Neural progenitor cell (in vitro differentiated cells): ENCODE measurements at places on chromosomes 6 and 20. TPM values are rescaled to one million over a fixed set of nuclear protein-coding genes. Genes with fewer than 3 reads are reported as not detected.

COL11A2 gene
- 0.49 and 0.99 TPM in 2 replicates for total RNA-seq

GRCh38 chr6:83062225-83062624, 3.4 kb downstream of the UBE3D start:
- H3K4me1 ChIP-seq, result peaks cover 22% of the 10 kb centered on the region
- peaks cover 9% of the 10 kb centered on the region for H3K36me3 ChIP-seq
- no peak overlapping the region for H3K27ac ChIP-seq
- H3K4me3 ChIP-seq, result peak overlapping the region; percentile 20
- no peaks in the 10 kb centered on the region for H3K27me3 ChIP-seq

DNA sequence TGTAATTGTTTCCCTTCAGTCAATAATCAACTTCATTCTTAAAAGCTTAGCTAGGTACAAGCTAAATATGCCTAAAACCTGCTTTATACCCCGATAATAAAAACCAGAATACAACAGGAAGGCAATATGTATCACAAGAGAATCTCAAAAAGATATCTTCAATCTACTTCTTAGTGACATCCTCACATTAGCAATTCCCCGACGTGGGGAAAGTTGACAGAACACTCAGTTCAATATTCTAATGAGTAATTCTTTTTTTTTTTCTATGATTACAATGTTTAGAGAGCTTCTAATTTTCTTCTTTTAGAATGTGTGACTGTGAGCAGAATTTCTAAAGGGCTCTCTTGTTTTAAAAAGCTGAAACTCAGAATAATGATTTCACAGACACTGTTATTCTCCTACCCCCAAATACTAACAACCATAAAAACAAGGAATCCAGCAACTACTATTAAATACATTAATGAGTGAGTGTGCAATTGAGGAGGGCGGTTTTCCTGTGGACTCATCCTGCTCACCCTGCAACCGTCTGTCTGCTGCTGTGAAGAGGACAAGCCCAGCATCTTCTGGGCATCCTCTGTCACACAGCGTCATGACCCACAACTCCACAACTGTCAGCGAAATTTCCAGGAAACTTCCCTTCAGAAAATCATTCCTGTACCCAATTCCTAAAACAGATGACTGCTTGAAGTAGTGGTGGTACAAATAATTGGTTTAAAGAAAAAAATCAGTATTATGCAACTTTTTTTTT, 68.1 kb downstream of the DTNBP1 start:
- no peak for DNase-seq
- no peak overlapping the region for H3K4me3 ChIP-seq
- no peaks in the 10 kb centered on the region for H3K36me3 ChIP-seq
- no peak overlapping the region for H3K27ac ChIP-seq
- no peaks in the 10 kb centered on the region for H3K27me3 ChIP-seq

DNA sequence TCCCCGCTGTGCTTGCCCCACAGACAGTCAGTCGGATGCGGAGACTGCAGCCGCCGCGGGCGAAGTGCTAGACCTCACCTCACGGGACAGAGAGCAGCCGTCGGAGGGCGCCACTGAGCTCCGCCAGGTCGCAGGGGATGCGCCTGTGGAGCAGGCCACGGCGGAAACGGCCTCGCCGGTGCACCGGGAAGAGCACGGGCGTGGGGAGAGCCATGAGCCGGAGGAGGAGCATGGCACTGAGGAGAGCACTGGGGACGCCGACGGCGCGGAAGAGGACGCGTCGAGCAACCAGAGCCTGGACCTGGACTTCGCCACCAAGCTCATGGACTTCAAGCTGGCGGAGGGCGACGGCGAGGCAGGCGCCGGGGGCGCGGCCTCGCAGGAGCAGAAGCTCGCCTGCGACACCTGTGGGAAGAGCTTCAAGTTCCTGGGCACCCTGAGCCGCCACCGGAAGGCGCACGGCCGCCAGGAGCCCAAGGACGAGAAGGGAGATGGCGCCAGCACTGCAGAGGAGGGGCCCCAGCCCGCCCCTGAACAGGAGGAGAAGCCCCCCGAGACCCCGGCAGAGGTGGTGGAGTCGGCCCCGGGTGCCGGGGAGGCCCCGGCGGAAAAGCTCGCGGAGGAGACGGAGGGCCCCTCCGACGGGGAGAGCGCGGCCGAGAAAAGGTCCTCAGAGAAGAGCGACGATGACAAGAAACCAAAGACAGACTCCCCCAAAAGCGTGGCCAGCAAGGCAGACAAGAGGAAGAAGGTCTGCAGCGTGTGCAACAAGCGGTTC, 66.4 kb downstream of the SSR1 start:
- H3K36me3 ChIP-seq, result no peaks in the 10 kb centered on the region
- H3K4me3 ChIP-seq, result no peak overlapping the region
- no peaks in the 10 kb centered on the region for H3K27me3 ChIP-seq

DNA sequence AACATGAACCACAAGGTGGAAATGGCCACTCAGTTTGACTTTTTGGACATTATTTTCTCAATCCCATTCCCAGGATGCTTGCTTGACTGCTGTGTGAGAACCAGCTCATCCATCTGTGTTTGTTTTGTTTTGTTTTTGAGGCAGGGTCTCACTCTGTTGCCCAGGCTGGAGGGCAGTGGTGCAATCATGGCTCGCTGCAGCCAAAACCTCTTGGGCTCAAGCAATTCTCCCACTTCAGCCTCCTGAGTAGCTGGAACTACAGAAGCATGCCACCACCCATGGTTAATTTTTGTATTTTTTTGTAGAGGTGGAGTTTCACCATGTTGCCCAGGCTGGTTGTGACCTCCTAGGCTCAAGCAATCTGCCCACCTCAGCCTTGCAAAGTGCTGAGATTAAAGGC, 166.0 kb upstream of the CDH4 start:
- DNase-seq, result no peak
- H3K4me3 ChIP-seq, result no peak overlapping the region
- no peaks in the 10 kb centered on the region for H3K36me3 ChIP-seq
